ENCODE measurements at places on chromosomes 7 and 10. TPM values are rescaled to one million over a fixed set of nuclear protein-coding genes. Genes with fewer than 3 reads are reported as not detected.
A peak's percentile ranks its signal among the peaks of the same experiment; 100 is the strongest.

Gene DGKI
- not detected for total RNA-seq

Gene LRRC17
- total RNA-seq = 0.21 TPM

Gene OLAH
- 0.18 TPM for total RNA-seq

Gene LIPF
- not detected for total RNA-seq

Gene LGI1
- total RNA-seq = not detected

Gene FAM221A
- 5.4 TPM for total RNA-seq

Gene PRF1
- total RNA-seq = 272 TPM

GRCh38 chr7:101970801-101971200 lies 153.4 kb downstream of the CUX1 start:
- no peaks in the 10 kb centered on the region for H3K36me3 ChIP-seq
- no peak for DNase-seq
- H3K27me3 ChIP-seq = no peaks in the 10 kb centered on the region
- no peak overlapping the region for H3K4me3 ChIP-seq
- no peaks in the 10 kb centered on the region for H3K4me1 ChIP-seq

DNA sequence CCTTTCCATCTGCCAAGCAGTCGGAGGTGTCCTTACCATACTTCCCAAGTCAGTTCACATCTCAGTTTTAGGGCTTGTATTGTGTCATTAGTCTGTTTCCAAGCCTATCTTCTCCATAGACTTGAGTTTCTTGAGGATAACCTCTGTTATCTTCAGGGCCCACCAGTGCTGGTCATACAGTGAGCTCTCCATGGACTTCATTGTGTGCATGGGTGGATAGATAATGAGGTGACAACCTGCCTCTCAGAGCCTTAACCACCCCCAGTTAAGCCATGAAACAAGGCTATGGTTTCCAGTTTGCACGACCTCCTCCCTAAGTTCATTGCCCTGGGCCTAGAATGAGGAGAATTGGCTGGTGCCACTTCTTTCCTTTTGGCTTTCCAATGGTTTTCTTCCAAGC lies 38.5 kb upstream of the WAC start:
- no peak overlapping the region for H3K4me3 ChIP-seq
- DNase-seq = no peak
- peaks cover 4% of the 10 kb centered on the region for H3K27me3 ChIP-seq
- H3K27ac ChIP-seq = no peak overlapping the region
- H3K36me3 ChIP-seq = no peaks in the 10 kb centered on the region

DNA sequence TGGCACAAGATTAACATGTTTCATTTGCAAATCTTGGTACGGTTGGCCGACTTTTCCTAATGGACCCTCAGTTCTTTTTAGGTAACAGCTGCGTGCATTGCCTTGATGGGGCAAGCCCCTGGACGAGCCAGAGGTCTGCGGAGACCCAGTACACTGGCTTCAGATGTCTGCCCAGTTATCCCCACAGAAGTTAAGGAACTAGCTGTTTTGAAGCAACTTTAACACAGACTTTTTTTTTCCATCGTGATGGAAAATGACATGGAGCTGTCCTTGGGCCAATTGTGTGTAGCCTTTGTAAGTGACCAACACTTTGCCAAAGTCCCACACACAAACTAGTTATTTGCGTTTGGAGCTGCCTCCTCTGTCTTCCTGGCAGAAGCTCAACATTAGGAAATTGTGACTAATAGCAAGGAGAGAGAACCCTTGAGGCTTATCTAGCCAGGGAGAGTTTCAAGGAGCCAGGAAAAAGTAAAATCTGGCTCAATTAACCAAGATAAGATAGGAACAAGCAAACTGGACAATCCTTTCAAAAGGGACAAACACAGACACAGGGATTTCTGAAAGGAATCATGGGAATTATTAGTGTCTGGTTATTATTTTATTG lies 99.6 kb upstream of the BMPER start:
- DNase-seq = no peak
- no peaks in the 10 kb centered on the region for H3K27me3 ChIP-seq
- H3K27ac ChIP-seq = no peak overlapping the region
- H3K36me3 ChIP-seq = no peaks in the 10 kb centered on the region

- no peaks in the 10 kb centered on the region for H3K36me3 ChIP-seq
- peaks cover 14% of the 10 kb centered on the region for H3K27me3 ChIP-seq
- H3K27ac ChIP-seq = no peak overlapping the region
- no peak overlapping the region for H3K4me3 ChIP-seq
These were observed 28.4 kb upstream of the OPALIN start for GRCh38 chr10:96387161-96387560.

GRCh38 chr7:42068554-42069280 lies 168.3 kb downstream of the GLI3 start:
- no peaks in the 10 kb centered on the region for H3K27me3 ChIP-seq
- H3K27ac ChIP-seq = no peak overlapping the region
- H3K4me1 ChIP-seq = no peaks in the 10 kb centered on the region
- DNase-seq = no peak
- no peaks in the 10 kb centered on the region for H3K36me3 ChIP-seq

GRCh38 chr7:120538335-120538734 lies 265.4 kb downstream of the KCND2 start:
- no peaks in the 10 kb centered on the region for H3K36me3 ChIP-seq
- no peaks in the 10 kb centered on the region for H3K27me3 ChIP-seq

DNA sequence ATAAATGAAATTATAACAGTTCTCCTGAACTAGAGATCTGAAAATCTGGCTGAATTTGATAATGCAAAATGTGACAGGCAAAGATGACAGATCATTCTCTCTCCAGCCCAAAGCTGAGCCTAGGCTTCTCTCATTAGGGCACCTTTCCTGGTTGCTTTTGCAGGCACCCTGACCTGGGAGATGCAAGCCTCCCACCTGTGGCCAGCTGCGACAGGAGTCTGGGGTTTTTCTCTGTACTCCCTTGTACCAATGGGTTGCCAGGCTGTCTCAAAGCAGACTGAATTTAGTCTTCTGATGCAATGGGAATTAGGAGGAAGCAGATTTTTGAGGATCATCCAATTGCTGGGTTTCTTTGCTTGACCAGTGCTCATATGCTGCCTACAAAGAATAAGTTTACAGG lies 85.0 kb upstream of the EFCAB10 start:
- no peaks in the 10 kb centered on the region for H3K4me1 ChIP-seq
- H3K36me3 ChIP-seq = no peaks in the 10 kb centered on the region
- H3K27me3 ChIP-seq = no peaks in the 10 kb centered on the region
- H3K27ac ChIP-seq = no peak overlapping the region
- DNase-seq = no peak

DNA sequence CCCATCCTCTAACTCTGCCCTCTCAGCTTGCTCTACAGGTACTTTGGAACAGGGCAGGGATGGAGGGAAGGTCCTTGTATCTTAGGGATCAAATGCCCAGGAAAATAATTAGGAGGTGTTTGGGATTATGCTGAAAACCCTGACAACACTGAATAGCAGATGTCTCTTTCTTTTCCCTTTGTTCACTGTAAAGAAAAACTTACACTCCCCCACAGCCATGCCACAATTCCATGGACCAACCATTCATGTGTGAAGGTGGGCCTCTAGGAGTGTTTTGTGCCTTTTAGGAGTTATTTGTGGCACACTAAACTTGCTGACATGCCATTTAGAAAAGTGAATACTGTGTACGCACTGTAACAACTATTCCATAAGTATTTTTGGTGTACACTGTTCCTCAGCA lies 108.1 kb downstream of the SNX10 start:
- peaks cover 43% of the 10 kb centered on the region for H3K27me3 ChIP-seq
- DNase-seq = no peak
- H3K4me3 ChIP-seq = peak overlapping the region; percentile 36
- H3K36me3 ChIP-seq = no peaks in the 10 kb centered on the region
- H3K27ac ChIP-seq = no peak overlapping the region
- H3K4me1 ChIP-seq = peaks cover 12% of the 10 kb centered on the region

- peaks cover 39% of the 10 kb centered on the region for H3K27me3 ChIP-seq
- no peak for DNase-seq
- no peak overlapping the region for H3K4me3 ChIP-seq
- peaks cover 2% of the 10 kb centered on the region for H3K4me1 ChIP-seq
- no peak overlapping the region for H3K27ac ChIP-seq
These were observed 29.8 kb downstream of the LEP start for GRCh38 chr7:128270826-128271272.

Measured in activated CD8-positive, alpha-beta T cell treated with anti-CD3 and anti-CD28 coated beads, Interleukin-2, amount 10 ng/mL, durations not matched to agents 7 days and 5 days (primary cell).